GM12878 (cell line): ENCODE measurements at places on chromosomes 4 and X.

DNA sequence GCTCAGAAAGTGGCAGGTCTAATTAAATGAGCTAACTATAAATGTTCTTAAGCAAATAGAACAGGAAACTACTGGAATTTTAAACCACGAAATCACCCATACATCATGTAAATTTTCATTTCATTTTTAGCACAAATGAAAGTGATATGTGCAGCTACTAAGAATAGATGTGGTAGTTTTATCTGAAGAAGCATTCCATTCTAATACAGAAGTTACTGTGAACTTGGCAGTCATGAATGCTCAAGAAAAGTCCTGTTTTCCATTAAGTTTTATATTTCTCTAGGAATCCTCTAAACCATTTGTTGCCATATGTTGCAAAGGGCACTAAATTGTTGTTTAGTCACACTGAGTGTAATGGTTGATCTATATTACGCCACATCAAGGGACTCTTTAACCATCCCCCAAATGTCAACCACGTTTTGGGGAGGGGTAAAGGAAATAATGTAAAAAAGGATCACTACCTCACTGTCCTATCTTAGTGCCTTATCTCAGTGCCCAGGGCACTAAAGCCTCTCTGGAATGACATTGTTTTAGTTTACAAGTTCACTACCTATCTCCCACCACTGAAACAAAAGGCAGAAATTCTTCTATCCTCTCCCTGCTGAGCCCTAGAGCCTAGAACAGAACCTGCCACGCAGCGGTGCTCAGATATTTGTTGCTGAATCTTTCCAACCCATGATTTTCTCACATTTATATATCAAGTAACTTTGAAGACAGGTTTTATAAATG is 118.0 kb downstream of the SHISA3 start:
- no peak for DNase-seq

GRCh38 chrX:136920001-136920400 is 39.5 kb upstream of the RBMX start:
- DNase-seq: no peak

GRCh38 chr4:3689576-3690550 is 76.3 kb upstream of the ADRA2C start:
- DNase-seq: no peak

GRCh38 chrX:44765556-44765955 is 78.3 kb upstream of the DUSP21 start:
- no peak for DNase-seq

DNA sequence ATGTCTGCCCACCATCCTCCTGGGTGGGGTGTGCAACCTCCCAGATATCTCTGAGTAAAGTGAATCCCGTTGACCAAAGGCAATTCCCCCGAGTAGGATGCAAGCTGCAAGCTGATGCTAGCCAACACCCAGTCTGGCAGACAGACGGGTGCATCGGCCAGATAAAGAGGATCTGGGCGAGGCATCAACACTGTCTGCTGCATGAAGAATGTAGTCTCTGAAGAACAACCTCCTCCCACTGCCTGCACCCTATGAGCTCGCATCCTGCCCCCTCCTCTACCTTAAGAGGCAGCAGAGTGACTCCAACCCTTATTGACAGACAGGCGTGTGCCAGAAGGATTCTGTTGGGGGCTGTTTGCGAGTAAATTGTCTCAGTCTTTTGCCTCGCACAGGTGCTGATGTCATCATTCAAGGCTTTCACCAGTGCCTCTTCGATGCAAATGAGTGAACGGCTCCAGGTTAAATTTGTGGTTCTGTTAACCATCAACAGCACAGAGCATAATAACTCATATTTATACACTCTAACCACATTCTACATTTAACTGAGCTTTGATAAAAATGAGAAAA is 546.9 kb downstream of the BCOR start:
- DNase-seq: no peak

- DNase-seq: no peak
Measured at GRCh38 chr4:30396772-30397475, 323.2 kb upstream of the PCDH7 start.

DNA sequence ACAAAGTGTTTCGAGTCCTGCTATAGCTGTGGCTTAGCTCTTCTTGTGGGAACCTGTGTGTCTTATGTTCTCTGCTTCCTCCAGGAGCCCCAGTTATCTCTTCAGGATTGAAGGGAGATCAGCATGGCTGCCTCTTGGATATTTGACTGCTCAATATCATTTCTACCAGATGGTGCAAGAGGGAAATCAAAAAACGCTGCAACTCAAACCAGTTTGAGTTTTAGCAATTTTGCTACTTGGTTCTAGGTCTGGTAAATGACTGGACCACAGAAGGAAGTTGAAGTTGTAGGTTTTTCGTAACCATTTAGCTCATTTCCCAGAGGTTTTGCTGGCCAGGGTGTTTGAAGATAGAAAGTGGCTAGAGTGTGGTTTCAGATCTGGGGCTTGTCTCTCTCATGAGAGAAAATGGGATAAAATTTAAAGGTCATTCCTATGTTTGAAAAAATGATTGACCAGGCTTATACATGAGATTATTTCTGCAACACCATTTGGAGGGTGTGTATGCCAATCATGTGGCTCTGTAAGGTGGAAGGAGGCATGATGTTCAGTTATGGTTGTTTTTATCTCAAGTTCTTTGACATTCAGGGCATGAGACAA is 210.4 kb downstream of the SPRY1 start:
- DNase-seq: peak; percentile 34

DNA sequence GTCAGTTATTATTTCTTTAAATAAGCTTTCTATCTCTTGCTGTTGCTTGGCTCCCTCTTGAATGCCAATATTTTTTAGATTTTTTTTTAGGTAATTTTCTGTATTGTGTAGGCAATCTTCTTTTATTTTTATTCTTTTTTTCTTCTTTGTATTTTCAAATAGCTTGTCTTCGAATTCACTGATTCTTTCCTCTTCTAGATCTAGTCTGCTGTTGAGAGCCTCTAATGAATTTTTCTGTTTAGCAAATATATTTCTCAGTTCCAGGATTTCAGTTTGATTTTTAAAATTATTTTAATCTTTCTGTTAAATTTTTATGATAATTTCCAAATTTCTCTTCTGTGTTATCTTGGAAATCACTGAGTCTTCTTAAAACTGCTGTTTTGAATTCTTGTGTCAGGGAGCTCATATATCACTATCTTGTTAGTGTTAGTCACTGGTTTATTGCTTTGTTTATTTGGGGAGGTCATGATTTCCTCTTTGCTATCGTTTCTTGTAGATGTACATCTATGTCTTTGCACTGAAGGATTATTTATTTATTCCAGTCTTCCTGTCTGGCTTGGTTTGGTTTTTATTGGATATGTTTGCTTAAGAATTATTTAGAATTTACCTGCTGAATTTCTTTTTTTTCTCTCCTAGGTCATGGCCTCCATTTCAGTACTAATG is 39.9 kb upstream of the GPRIN3 start:
- no peak for DNase-seq

GRCh38 chrX:44245733-44246132 is 97.7 kb downstream of the EFHC2 start:
- DNase-seq: no peak

DNA sequence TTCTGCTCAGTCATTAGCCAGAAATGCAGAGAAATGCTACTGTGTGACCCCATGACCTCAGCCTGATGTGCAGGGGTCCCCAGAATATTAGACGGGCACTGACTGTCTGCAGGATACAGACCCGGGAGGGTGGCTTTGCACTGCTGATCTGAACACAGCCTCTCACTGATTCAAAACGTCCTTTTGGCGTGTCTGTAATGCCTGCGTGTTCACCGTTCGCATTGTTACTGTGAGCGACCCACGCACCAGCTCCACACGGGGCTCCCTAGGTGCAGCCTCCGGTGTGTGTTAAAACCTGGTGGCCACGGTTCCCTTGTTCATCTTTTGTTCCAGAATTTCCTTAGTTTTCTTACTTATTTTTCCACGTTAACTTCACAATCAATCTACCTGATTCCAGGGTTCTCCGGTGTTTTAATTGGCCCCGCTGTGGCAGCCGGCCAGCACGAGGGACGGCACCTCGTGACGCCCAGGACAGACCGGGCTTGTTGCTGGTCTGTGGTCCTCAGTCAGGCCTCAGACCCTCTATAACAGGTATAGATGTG is 32.0 kb upstream of the SPON2 start:
- no peak for DNase-seq

GRCh38 chr4:124035364-124036041 is 638.9 kb downstream of the SPRY1 start:
- DNase-seq: no peak

GRCh38 chr4:8744083-8744805 is 127.4 kb downstream of the HMX1 start:
- DNase-seq: no peak

- no peak for DNase-seq
Measured at GRCh38 chr4:163818673-163819072, 324.2 kb downstream of the TMA16 start.

DNA sequence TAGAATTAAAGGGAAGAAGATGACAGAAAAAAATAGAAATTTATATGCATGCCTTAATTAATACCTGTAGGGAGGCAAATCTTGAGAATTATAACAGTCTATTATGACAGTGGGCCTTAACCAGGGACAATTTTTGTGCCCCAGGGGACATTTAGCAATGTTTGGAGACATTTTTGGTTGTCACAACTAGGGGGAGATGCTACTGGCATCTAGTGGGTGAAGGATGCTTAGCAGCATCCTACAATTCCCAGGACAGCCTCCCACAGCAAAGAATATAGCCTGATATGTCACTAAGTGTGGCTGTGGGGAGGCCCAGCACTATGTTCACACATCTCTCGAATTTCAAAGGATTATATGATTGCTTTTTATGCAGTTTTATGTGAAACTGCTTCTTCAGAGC is 10.5 kb downstream of the GPR82 start:
- no peak for DNase-seq

GRCh38 chr4:25141592-25141991 is 18.7 kb downstream of the SEPSECS start:
- no peak for DNase-seq

DNA sequence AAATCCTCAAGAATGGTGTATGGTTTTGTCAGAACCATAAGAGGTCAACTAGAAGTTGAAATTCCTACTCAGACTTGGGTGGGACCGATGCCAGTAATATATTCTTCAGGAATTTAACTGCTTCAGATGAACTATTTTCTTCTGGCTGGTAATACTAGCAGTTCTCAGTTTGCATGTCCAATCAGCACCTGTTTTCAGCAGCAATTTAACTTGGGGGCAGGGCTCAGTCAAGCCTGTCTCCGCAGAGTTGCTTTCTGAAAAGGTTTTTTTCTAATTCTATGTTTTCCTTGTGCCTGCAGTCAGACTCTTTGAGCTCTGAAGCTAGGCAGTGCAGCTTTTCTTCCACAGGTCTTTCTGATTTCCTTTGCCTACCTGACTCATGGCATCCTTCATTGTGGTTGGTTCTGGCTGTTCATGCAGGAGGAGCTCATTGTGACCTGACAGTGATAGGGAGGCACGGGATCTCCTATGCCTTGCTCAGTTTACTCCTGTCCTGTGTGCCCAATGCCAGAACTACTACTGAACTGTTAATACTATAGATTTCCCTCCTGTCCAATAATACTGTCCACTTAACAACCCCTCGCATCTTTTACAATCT is 17.3 kb upstream of the FMR1 start:
- DNase-seq: no peak

GRCh38 chr4:188275686-188276085 is 136.4 kb downstream of the TRIML1 start:
- DNase-seq: no peak

DNA sequence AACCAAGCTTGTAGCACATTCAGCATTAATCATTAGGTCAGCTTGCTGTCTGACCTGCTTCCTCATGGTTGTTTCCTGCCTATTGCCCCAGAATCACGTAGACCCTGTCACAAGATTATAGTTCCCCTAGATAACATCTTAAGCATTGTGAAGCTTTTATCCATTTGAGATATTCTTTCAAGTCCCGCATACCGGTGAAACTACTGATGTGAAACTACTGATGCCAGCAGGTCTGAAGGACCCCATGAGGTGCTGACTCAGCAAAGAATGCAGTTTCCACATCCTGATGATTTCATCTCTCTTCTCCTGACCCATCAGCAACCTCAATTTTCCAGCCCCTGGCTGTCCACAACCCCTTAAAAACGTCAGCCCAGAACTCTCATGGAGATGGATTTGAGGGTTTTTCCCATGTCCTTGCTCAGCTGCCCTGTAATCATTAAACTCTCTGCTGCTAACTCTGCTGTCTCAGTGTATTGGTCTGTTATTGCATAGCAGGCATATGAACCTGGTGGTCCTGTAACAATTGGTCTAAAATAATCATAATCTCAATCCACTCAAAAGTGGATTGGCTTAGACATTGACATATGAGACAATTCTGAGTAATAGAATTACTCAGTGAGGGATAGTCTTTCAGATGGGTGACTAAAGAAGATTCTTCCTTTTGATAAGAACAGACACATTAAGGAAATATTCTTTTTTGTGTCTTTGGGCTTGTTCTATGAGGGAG is 26.3 kb upstream of the UBA6 start:
- no peak for DNase-seq

GRCh38 chrX:99301990-99302389 is 1108.1 kb downstream of the PCDH19 start:
- no peak for DNase-seq

DNA sequence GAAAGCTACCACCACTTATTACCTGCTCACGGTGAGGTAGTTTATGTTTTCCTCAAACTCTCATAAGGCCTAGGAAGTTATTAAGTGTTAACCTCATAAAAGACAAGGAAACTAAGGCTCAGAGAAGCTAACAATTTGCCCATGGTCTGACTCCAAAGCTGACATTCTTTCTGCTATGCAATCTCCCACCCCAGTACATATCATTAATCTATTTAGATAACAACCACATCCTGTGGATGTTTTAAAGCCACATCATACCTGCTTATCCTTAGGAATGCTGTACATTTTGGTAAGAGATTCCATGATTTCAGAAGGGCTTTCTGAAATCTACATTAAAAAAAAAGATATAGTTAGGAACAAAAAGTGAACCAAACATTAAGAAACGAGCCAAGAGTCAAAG is 55.4 kb downstream of the HUWE1 start:
- DNase-seq: no peak

DNA sequence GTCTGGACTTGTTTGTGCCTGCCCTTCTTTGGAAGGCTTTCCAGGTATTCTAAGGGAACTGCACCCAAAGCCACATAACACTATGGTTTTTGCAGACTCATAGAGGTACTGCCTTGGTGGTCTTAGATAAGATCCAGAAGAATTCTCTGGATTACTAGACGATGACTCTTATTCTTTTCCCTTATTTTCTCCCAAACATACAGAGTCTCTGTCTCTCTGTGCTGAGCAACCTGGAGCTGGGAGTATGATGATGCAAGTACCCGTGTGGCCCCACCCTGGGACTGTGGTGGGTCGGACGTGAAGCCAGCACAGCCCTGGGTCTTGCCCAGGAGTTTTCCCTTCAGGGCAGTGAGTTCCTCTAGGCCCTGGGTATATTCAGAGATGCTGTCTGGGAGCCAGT is 1342.4 kb upstream of the TENM3 start:
- DNase-seq: no peak

- DNase-seq: no peak
Measured at GRCh38 chr4:4695497-4695896, 153.6 kb upstream of the STX18 start.

DNA sequence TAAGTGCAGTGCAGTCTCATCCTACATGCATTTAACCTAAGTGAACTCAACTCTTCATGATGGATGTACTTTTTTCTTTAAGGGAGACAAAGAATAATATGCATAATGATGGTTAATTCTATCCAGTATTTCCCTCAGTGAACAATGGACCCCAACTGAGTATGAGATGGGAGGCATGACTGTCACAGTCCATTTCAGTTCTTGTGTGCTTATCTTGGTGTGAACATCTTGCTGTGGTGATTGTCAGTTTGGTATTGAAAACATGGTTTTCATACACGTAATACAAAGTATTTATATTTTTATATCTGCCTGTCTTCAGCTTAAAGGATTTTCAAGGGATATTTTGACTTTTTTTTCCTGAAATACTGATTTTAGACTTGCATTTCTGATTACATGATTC is 72.0 kb upstream of the NDUFC1 start:
- DNase-seq: no peak
